ENCODE measurements at places on chromosomes 11 and 22.

DNA sequence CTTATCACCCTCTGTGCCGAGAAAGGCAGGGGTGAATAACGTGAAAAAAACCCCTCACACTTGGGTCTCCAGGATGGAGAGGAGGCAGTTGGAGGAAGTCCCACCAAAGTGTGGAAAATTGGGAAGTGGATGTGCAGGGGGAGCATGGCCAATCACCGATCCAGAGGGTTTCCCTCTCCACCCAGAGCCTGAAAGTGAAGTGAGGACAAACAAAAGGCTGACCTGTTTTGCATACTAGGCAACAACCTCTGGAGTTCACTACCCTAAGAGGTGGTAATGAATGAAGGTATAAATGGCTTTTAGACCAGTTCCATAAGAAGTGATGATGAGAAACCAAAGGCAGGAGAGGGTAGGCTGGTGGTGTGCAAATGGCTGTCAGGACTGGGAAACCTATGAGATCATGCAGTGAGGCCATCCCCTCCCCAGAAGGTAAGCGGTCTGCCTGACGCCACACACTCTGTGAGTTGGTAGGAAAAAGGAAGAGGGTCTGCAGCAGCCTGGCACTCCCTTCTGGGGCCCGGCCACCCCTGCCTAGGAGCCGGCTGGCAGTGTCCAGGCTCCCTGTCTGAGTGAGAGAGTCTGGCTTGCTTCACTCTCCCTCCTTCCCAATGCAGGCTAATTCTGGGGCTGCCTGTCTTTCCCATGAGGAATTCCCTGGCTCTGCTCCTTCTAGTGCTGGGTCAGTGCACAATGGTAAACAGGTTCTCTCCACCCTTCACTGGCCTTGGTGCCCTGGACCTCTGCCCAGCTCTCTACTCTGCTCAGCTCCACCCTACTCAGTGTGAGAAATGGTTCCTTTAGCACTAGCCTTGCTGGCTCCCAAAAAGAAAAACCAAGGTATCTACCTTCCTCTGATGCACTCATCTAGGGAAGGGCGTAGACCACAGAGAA, 15.6 kb downstream of the TBC1D10A start:
- no peak for DNase-seq

DNA sequence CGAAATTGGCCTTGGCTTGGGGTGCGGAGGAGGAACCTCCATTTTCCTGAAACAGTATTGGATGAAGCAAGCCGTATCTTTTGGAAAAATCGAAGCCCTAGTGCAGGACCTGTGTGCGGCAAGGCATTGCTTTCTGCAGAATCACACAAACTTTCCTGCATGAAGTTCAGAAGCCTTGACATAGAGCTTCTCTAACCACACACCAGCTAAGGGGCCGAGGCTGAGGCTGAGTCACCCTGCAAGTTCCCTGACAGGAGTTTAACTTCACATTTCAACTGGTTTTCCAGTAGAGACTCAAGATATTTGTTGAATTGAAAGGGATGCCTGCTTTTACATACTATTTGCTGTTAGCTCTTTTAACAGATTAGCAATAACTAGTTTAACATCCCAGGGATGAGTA, 67.8 kb downstream of the TCF20 start:
- no peak for DNase-seq

DNA sequence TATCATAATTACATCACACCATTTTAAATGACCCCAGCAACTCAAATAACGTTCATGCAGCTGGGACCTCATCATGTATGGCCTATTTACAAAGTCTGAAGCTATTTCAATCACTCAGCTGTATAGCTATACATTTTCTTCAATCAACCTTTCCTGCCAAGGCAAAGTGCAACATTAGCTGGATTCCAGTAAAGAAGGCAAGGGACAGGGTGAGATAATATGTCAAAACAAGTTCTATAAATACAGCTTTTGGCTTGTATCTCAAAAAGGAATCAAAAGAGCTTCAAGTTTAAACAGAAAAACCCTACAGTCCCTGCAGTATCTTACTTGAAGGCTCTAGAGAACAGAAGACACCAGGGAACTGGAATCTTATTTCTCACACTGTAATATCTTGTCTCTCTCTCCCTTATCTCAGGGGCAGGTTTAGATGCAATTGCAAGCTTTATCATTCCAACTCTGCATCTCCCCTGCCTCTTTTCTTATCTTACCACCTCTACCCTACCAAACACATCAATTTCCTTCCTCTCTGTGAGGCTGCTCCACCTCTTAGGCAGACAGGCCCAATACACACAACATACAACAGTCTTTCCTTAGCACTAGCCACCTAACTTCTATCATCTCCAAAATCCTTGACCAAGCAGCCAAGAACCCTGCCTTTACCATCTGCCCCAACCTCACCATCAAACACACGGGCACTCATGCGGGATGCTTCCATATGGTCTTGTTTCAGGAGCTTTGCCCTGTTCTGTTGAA, 34.5 kb downstream of the CELF1 start:
- no peak for DNase-seq

- no peak for DNase-seq
Observed at GRCh38 chr11:30916764-30917163, 330.6 kb upstream of the MPPED2 start.

- peak; percentile 5 for DNase-seq
Observed at GRCh38 chr22:36856121-36856791, 4.5 kb upstream of the NCF4 start.

GRCh38 chr11:47765086-47765485, 2.1 kb downstream of the FNBP4 start:
- no peak for DNase-seq

DNA sequence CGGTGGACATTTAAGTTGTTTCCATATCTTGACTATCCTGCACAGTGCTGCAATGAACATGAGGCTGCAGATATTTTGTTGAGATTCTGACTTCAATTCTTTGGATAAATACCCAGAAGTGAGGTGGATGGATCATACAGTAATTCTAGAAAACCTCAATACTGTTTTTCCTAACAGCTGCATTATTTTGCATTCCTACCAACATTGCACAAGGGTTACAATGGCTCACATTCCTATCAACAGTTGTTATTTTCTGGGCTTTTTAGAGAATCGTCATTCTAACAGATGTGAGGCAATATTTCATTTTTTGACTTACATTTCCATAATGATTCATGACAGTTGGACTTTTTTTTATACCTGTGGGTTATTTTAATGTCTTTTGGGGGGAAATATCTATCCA, 716.9 kb upstream of the ANO3 start:
- no peak for DNase-seq

- DNase-seq = no peak
Observed at GRCh38 chr22:32557444-32557843, 82.8 kb downstream of the FBXO7 start.

DNA sequence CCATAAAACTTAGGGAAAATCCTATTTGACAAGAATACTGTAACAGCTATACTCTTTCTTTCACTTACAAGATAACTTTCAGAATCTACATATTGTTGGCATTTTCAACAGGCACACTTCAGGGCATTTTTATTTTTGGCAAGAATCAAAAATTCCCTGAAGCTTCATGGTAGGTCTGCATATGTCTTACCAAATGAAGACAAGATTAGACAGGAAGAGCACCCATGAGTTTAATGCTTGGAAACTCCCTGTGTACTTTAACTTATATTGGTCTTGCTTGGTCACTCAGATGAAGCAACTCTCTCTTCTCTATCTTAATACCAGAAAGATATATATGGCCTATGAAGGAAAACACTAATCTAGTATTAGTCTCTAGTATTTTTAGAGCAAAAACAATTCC, 137.7 kb downstream of the ATG16L2 start:
- no peak for DNase-seq

DNA sequence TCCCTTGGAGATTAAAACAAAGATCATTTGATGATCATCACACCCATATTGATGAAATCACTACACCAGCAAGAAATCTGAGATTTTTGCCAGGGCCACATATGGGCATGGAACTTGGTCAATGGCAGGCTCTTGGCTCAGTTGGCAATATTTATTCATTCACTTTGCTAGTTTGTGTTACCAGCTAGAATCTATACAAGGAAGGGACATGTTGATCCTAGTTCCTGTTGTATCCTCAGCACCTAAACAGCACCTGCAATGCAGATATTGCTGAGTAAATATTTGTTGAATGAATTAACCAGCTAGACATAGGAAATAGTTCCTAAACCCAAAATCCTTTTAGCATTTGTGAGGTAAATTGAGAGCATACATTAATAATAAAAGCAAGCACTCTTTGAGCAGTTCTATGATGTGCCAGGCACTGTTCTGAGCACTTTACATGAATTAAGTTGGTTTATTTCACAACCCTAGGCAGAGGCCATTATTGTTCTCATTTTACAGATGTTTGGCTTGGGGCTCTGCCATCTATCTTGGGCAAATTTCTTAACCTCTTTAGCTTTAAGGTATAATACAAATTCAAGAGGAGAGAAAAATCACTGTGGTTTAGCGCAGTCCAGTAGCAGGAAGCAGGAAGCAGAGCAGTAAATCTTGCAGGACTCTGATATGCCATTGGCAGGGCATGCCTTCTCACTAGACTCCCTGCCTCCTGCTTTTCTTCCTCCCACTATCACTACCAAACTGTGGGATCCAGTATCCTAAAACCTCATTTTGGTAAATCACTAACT, 1.6 kb downstream of the TRIM68 start:
- DNase-seq = no peak

DNA sequence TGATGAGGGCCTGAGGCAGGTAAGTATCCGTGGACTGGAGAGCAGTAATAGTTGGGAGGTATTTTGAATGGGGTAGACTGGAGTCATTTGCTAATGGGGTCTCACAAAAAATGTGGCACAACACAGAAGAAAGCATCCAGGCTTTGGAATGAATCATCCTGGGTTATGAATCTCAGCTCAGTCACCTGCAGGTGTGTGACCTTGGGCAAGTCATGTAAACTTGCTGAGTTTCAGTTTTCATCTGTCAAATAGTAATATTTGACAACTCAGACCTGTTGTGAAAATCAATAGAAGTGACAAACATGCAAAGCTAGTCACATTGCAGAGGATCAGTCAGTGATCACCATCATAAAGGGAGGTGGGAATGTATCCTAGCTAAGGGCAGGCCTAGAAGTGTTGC, 232.0 kb upstream of the TENM4 start:
- DNase-seq = no peak

GRCh38 chr22:20058989-20059770, 20.9 kb upstream of the DGCR8 start:
- no peak for DNase-seq

DNA sequence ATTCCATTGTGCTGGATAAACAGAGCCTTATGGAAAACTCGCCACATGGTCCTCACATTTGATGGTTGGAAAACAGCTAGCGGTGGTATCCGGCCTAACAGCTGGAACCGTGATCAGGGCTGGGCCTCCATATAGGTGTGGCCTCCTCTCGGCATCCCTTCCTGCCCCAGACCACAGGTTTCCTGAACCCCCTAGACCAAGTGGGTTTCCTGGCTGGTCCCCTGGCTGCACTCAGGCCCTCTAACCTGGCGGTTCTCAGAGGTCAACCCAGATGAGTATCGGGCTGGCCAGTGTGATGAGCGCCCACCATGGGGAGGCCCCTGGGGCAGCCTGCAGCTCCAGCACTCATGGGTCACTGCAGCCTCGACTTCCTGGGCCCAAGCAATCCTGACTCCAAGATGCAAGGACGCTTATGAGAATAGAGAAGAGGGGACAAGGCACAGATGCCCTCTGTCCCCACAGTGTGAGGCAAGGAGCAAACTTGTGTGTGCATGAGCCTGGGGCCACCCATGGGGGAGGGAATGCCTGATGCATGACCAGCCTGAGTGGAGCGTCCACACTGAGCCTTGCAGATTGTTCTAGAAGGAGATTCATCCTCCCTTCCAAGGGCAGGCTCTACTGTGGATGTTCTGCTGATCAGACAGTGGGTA, 53.4 kb upstream of the WNT7B start:
- DNase-seq = no peak

DNA sequence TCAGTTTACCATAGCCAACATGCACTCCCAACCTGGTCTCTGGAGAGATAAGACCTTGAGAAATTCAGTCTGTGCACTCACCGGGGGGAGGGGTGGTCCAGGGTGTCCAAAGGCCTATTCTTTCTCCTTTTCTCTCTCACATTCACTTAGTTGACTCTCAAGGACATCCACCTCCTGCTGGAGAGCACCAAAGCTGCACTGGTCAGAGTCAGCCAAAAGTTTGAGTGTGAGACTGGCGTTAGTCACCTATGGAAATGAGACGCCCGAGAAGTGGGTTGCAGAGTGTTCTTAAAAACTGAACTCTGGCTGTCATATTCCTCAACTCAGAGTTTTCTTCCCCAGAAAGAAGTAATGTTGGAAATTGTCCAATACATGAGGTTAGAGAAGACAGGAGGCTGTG, 5.0 kb upstream of the UBQLNL start:
- no peak for DNase-seq

GRCh38 chr11:396511-396947, 2.5 kb downstream of the PKP3 start:
- DNase-seq = no peak

DNA sequence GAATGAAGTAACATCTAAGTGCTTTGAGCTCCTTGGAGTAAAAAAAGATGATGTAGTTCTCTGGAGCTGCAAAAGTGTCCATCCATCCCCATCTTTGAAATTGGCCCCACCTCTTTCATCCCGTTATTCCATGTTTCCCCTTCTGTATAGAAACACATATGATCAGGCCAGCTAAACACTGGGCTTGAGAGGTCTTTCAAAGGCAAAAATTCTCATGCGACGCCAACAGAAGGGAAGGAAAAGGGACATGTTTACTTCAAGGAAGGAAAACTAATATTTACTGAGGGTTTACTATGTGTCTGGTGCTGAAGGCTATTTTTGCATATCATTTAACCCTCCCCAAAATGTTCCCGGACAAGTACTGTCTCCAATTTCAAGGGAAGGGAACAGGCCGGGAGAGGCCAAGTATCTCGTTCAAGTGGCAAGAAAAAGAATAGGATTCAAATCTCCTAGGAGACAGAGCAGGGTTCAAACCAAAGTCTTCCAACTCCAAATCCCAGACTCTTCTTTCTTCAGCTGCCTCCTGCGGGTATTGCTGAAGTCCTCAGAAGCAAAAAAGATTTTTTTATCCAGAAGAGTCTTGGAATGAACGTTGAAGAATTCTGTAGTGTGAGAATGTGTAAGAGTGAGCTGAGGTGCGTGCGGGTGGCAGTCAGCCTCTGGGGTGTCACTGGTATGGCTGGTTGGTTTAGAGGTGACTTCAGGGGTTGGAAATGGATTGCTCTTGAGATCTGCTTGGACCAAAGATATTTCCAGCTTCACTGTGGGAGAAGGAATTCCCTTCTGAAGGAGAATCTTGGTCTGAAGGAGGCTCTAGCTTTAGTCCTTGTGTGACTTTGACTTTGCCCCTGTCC, 10.1 kb downstream of the TECTA start:
- no peak for DNase-seq

DNA sequence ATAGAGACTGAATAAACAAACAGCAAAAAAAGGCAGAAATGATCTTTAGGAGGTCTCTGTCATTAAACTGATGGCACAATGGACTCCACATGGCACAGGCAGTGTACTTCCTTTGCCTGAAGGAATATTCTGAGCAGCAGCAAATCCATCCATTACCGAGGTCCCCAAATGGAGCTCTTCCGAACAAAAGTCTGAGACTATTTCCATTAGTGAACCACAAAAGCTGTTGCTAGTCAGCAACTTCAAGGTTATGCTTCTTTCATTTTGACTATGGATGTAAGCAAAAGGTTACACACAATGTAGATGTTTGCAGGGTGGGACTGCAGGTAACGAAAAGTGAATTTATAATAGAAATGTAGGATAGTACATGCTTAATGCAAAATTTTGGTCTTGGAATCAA, 14.5 kb downstream of the NARS2 start:
- DNase-seq = no peak

All from SK-N-MC (cell line).